ENCODE measurements at places on chromosomes 12 and 14.

DNA sequence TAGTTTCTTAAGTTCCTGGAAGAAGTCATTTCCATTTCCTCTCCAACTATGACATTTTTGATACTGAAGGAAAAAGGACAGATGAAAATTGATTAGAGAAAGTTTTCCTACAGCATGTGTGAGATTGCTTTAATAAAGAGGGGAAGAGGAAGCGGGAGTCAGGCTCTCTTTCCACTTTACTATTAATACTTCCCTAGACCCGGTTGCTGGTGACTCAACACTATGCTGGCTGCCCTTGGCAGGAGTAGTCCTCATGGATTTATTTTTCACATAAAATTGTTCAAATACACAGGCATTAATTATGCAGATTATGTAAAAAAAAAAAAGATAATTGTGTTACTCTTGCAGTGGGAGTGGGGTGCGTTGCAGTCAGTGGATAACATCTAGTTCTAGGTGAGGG, 293.4 kb downstream of the EGLN3 start:
- no peak for DNase-seq

- no peak for DNase-seq
These were observed 206.0 kb downstream of the ADGRD1 start for GRCh38 chr12:131159660-131160059.

- no peak for DNase-seq
These were observed 125.2 kb downstream of the MED13L start for GRCh38 chr12:116152268-116152667.

- no peak for DNase-seq
These were observed 53.1 kb downstream of the TSPAN11 start for GRCh38 chr12:30979371-30980259.

DNA sequence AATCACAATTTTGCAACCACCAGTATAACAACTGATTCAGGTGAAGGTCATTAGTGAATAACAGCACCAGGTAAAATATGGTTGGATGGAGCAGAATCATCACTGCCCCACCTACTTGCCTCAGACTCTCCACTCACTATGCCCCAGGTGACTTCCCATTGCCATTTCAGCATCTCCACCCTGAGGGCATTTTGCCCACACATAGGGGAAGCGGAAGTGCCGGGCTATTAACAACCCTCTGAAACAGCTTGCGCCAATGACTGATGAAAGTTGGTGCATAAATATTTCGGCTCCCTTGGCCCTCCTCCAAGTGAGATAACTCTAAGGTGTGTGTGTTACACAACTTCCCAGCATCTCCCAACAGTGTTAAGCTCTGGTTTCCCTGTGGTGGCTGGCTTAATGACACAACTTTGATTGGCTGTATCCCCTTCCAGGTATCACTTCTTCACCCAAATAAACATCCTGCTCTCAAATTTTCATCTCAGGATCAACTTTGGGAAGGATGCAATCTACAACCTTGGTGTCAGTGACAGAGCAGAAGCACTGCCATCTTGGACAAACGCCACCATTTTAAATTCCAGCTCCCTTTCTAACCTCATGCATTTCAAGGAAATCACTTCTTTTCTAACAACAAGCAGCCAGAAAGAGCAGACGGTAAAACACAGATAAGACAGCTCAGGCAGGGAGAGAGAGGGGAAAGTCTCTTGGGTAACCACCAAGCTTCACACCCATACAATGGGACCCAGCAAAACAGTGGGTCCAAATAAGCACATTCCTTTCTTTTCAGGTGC, 73.6 kb upstream of the PPP2R5C start:
- no peak for DNase-seq

GRCh38 chr12:80593766-80594165, 113.7 kb upstream of the MYF6 start:
- no peak for DNase-seq

GRCh38 chr14:81169711-81170103, 51.1 kb downstream of the GTF2A1 start:
- no peak for DNase-seq

DNA sequence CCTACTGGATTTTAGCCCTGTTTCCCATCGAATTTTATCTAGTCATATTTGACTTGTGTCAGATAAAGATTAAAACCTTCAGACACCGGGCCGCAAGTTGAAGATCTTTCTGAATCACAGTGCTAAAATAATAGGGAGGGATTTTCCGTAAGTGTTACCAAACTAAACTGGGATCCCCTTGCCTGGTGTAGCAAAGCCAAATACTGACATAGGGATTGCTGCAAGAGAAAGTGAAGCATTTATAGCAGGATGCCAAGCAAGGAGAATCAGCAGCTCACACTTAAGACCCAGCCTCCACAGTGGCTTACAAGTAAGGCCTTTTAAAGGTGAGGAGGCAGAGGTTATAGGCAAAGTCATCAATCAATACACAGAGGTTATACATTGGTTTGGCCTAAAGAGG, 147.4 kb downstream of the AKAP6 start:
- no peak for DNase-seq

DNA sequence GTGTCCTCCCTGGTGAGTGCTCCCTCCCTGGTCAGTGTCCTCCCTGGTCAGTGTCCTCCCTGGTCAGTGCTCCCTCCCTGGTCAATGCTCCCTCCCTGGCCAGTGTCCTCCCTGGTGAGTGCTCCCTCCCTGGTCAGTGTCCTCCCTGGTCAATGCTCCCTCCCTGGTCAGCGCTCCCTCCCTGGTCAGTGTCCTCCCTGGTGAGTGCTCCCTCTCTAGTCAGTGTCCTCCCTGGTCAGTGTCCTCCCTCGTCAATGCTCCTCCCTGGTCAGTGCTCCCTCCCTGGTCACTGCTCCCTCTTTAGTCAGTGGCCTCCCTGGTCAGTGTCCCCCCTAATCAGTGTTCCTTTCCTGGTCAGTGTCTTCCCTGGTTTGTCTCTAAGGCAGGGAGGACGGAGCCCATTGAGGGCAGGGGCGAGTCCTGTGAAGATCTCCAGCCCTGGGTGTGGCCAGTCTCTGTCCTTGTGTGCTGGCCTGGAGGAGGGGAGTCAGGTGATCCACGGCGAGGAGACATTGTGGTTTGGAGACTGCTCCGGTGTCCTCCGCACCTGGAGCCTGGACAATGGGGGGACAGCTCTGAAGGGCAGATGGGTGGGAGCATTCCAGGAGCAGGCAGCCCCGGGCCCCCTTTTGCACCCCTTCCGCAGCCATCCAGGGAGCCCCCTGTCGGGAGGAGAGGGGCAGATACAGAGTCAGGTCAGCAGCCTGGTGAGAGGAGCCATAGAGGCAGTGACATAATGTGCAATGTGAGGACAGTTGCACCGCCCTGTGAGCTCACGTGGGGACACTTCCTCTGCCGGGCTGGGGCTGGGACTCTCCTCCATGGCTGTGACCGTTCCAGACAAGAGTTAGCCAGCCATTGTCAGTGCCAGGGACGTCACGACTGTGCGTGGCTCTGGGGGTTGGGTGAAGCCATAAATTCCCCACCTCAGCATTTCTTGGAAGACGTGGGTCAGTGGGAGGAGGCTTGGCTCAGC, 93.4 kb downstream of the ADGRD1 start:
- no peak for DNase-seq

DNA sequence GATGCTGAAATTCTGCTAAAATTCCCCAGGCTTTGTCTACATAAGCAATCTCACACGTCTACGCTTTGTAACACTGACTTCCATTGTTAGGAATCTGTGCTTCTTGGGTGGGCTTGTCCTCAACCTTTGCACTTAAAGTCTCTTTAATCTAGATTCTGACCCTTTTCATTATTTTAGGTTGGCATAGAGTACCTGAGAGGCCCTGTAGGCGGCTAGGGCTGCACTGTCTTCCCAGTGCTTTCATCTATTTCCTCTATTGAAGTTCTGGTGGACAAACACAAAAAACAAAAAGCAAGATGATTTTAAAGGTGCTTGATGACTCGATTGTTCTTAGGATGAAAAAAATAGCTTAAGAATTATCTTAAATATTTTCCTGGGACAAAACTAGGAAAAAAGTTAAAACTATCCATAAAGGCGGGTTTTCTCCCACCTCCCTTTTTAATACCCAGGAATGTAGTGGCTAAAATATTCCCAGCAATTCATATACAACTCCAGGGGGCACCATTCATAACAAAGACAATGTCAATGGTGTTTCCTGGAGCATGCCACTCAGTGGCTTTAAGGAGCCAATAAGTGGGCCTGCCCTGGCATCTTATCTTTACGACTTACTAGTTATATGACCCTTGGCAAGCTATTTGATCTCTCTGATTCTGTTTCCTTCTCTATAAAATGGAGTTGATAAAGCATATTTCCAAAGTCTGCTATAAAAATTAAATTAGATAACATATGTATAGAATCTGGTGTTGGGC, 197.5 kb downstream of the STXBP6 start:
- no peak for DNase-seq

- no peak for DNase-seq
These were observed 226.0 kb upstream of the PDE3A start for GRCh38 chr12:20142316-20142715.

GRCh38 chr12:52050116-52050757, 1.0 kb upstream of the NR4A1 start:
- DNase-seq: no peak

DNA sequence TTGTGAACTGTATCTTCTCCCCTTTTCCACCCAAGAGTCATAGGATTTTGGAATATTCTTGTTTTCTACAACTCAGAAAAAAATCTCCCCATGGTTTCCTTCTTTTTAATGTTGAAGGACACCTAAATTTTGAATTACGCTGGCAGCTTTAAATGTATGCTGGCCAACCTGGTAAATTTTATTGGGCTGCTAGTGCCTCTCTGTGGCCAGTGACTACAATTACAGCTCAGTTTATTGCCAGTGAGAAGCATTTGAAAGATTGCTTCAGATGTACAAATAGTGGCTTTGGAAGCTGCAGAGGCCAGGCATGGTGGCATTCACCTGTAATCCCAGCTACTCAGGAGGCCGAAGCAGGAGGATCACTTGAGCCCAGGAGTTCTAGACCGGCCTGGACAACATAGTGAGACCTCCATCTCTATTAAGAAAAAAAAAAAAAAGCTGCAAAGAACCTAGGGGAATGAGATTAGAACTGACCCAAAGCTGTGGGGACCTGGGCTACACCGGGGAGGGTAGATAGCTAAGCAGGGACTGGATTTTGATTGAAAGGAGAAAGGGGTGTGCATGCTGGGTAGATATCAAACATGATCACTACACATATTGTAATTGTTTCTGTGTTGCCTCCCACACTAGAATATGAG, 7.6 kb upstream of the RAB21 start:
- no peak for DNase-seq

DNA sequence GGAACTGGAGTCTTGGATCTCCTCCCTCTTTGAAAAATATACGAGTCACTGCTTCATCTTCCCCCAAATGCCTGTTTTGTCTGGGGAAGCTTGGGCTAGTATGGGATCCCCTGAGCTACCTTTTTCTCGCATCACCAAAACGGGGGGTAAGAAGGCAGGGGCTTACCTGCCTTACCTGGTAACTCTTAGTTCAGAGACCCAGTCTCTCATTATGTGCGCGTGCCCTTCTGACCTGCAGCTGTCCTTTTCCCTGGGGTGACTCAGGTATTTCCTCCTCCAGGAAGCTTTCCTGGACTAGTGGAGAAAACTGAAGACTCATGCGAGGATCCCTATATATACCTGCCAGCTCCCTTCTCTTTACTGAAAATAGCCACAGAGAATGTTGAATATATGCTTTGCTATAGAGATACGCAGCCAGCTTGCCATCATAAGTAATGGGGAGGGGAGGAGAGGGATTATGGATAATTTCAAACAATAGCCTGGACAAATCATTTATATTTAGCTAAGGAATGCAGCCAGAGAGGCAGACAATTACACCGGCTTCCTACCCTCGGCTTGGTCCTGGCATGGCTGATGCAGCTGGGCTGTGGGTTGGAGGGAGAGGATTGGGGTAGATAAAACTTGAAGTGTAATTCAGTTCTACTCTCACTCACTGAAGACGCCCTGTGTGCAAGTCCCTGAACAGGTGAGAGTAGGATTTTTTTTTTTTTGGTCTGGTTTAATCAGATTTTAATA, 1.1 kb downstream of the TSPAN9 start:
- DNase-seq: no peak

GRCh38 chr14:73752297-73752992, 38.3 kb upstream of the PNMA1 start:
- DNase-seq: no peak

DNA sequence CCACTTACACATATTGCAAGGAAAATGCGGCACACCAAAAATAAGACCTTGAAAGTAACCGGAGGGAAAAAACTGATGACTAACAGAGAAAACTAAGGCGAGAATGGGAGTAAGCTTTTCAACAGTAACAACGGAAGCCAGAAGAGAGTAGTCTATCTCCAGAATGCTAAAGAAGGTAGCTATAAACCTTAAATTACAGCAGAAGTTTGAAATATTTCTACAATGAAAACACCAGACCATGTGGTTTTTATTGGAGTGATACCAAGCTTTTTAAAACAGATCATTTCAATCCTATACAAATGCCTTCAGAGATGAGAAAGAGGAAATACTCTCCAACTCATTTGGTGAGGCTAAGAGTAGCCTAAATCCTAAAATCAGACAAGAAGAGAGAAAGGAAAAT, 209.5 kb downstream of the ANO6 start:
- no peak for DNase-seq

- no peak for DNase-seq
These were observed 1.4 kb upstream of the HSP90AA1 start for GRCh38 chr14:102088012-102088792.

- no peak for DNase-seq
These were observed 24.3 kb downstream of the GPRC5A start for GRCh38 chr12:12915656-12916055.

DNA sequence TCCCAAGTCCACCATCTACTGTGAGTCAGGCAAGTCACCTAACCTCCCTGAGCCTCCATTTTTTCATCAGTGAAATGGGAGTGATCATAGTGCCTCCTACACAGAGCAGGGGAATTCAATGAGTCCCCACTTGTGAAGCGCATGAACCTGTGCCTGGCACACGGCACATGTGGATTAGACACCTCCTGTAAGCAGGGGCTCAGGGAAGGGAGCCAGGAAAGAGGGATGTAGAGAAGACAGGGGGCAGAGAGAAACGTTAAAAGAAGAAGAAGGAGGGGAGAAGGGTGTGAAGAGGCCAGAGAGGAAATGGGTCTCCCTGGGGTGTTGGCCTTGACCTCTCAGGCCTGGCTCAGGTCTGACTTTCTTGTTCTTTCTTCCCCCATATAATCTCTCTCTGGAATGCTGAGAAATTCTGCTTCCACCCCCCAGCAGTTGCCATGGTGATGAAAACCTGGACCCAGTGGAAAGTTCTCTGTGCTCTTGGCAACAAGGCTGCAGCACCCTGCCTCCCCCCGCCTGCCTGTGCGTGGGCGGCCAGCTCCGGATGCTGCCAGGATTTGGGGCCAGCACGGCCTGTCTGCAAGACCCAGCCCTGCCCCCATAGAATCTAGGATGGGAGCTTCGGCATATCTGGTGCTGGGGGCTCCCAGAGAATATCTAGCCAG, 94.5 kb downstream of the CALM1 start:
- DNase-seq: no peak

All from NCI-H1436 treated with DMSO at 0.1 percent for 48 hours (cell line).